ENCODE measurements at places on chromosomes 11 and 22.

GRCh38 chr11:64124147-64124546, 41.8 kb downstream of the MACROD1 start:
- no peak for DNase-seq

DNA sequence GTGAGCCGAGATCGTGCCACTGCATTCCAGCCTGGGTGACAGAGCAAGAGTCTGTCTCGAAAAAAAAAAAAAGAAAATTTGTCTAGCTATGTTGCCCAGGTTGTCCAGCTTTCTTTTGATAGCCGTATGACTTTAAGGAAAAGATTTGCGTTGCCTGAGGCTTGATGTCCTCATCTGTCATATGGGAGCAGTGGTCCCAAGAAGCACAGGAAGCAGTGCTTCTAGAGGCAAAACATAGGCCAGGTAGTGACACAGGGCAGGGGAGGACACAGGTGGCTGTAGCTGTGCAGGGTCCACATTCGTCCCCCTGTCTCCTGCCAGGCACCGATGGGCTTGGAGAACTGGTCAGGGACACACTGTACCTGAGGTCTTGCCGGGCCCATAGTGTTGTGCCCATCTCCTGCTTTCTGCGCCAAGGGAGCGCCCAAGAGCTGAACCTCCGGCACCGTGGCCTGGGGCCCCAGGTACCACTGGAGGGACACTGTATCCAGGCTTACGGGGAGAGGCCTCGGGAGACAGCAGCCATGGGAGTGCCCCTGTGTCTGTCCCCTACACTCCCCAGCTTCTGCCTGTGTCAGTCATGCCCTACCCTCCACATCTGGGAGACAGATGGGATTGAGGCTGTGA, 1.4 kb downstream of the LRRC74B start:
- no peak for DNase-seq

DNA sequence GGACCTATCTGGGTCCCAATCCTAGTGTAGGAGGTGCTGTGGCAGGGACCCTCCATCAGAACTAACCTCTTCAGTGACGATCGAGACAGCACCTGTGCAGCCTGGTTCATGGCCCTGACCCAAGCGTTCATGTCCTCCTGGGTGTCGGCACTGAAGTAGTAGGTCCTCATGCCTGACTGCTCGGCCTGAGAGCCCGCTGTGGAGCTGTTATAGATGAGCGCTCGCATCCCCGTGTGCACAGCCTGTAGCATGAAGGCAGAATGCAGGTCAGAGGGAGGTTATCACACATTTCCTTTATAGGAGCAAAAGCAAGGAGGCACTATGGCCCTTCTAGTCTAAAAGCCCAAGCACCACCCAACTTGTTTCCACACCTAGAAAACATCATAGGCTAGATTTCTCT, 103.0 kb downstream of the C11orf58 start:
- DNase-seq: no peak

DNA sequence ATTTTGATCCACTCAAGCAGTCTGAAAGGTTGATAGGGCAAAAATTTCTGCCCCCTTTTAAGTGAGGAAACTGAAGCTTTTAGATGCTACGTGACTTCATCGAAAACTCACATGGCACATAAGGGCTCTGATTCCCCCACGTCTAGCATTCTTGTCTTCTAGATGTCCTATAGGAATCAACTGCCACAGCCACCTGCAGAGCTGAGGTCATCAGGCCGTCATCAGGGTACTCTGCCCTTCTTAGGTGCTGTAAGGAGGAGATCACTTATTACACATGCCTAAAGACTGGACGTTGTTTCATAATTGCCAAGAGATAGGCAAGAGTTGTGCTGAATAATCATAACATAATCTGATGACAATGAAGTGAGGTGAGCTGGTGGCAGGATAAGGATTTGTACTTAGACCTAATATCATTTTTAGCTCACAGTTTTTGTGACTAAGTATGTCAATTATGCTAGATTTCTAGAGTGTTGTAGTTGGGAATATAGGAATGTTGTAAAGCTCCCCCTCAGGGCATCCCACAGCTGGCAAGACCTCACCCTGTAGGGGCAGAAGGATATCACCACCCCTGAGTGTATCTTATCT, 349.4 kb downstream of the METTL15 start:
- no peak for DNase-seq

DNA sequence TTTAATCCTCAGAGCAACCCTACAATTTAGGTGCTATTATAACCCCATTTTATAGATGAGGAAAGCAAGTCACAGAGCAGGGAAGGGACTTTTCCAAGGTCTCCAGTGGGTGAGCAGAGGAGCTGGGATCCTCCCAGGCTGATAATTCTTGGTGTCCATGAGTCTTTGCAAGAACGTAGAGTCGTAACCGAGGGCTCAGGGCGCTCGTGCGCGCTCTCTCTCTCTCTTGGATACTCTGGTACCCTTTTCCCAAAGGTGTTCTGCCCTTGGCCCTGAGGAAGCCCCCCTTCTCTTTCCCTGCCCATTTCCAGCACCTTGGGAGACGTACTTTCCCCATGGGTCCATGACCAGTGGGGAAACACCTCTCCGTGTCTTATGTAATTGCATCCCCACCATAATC, 5.2 kb upstream of the ZP1 start:
- DNase-seq: no peak

DNA sequence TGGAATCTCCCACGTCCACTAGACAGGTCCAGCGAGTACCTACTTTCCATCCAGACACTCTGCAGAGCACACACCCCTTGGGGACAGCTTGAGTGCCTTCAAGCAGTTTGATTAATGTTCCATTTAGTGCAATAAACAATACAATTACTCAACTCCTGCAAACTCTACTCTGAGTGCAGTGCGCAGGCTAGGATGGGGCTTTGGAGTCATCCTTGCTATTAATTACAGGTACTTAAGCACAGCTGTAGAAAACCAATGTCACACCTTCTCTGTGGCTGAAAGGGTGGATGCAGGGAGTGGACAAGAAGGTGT, 82.6 kb downstream of the MN1 start:
- no peak for DNase-seq

DNA sequence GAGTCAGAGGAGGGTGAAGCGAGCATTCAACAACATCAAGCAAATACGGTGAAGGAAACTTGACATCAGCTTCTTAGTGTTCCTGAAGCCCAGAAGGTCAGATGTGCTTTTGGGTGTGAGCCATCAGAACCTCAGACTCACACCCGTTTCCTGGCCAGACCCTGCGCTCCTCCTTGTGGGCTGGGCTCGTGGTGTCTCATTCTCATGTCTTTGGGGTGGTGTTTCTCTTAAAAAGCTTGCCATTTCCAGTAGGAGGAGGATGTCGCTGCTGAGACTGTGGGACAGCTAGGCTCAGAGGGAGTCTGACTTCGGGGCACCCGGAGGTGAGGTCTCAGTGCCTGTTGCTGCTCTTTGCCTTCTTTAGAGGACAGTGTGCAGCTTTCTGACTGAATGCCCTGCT, 24.2 kb downstream of the PPFIBP2 start:
- DNase-seq: no peak

DNA sequence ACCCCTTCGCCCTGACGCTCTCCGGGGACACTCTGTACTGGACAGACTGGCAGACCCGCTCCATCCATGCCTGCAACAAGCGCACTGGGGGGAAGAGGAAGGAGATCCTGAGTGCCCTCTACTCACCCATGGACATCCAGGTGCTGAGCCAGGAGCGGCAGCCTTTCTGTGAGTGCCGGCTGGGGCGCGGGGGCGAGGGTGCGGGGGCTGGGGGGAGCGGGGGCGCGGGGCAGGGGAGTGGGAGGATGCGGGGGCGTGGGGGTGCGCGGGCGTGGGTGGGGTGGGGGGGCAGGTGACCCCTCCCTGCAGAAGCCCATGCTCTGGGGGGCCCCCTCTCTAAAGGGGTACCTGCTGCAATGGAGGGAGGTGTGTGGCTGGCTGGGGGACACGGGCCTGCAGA, 51.4 kb downstream of the LRP5 start:
- DNase-seq: peak; percentile 24

DNA sequence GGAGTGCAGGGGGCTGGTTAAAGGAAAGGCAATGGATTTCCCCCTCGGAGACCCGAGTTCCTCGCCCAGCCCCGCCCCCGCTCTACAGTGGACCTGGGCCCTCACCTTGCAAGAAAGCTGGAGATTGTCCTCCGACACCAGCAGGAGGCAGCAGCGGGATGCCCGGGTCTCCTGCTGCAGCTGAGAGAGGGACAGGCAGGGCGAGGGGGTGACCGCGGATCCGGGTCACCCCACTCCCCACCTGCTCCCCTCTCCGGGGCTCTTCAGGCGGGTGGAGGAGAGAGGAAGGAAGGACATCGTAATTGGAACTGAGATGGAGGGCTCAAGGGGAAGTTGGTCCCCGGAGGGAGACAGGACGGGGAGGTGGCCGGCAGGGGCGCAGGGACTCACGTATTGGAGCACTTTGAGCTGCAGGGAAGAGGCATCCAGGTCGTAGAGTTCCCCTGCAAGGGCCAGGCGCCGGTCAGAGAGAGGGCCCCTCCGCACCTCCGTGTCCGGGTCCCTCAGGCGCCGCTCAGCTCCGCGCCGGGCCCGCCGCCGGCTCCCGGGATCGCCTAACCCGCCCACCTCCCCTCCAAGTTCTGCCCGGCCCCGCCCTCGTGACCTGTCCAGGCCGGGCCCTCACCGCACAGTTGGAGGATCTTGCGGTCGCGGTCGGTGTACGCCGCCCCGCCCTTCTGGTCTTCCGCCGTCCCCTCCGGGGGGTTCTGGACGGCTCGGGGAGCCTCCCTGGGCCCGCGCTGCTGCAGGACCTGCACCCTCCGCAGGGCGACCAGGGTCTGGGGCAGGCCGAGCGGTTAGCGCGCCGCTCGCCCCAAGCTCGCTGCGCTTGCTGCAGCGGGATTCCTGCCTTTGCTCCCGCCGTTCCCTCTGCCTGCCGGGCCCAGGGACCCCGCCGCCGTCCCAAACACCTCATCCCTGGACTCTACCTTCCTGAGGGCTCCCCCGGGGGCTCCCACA, 84.1 kb downstream of the PDE2A start:
- peak; percentile 81 for DNase-seq

- DNase-seq: peak; percentile 98
Measured at GRCh38 chr11:115504276-115505158, at the start of gene CADM1. CADM1 (minus strand) TSS chr11:115504415.

DNA sequence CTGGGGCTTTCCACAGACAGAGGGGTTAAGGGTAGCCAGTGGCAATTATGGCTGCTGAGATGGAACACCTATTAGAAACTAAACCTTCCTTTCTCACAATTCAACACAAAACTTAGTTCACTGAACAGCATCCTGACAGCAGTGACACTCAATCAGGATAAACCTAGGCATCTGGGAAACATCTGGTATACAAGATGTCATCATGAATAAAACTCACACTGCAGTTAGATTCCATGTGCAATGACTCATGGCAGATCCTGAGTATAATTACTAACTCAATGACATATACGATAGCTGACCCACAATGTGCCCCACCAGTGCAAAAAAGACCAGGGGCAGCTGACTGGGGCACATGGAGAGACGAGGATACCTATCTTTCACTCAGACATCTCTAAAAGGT, 17.7 kb downstream of the RBFOX2 start:
- DNase-seq: no peak

DNA sequence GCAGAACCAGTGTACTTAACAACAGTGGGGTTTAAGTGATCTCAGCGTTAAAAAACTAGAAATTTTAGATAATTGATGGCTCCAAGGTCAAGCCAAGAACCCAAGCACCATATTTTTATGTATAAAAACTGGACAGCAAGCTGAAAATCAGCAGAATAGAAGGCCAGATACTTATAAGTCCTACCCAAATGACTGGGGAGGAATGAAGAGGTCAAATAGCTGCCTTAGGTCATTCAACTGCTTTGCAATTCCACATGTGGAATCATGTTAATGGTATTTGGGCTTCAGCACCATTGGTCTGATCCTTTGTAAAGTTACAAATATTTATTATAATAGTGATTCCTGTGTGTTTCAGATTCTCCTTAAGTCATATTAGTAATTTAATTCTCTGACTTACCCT, 108.4 kb downstream of the FAT3 start:
- no peak for DNase-seq

DNA sequence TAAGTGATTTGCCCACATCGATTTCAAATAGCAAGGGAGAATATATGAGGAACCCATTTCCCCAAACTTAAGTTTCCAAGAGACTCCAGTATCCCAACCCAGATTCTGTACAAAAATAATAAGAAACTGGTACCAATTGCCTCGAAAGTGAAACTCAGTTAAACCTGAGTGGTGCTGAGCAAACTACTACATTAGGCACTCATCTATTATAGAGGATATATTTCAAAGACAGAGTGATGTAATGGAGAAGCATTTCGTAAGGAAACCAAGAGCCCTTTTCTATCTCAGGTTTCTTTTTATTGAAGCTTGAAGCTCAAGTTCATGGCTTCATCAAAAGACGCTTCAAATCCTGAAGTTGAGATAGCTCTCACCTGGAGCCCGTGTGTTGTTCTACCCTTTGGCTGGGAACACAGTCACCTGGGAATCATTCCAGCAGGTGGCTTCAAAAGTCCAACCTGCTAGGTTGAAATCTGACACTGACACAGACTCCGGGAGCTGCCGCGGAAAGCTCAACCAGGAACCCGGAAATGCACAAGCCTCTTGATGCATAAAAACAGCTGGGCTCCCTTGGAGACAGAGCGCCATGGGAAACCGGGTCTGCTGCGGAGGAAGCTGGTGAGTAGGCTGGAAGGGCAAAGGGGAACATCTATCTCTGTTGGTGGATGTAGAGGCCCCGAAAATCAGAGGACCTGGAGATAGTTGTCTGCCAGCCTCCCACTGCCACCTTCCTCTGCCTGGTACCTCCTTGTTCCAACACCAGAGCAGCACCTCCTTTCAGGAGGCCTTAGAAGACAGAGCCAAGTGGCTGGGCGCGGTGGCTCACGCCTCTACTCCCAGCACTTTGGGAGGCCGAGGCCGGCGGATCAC, at the start of gene C11orf52:
Gene C11orf52 (plus strand): TSS at position 524 of the 867 bp plus-strand sequence. CDS start 60 bp downstream, at position 584.
- no peak for DNase-seq

DNA sequence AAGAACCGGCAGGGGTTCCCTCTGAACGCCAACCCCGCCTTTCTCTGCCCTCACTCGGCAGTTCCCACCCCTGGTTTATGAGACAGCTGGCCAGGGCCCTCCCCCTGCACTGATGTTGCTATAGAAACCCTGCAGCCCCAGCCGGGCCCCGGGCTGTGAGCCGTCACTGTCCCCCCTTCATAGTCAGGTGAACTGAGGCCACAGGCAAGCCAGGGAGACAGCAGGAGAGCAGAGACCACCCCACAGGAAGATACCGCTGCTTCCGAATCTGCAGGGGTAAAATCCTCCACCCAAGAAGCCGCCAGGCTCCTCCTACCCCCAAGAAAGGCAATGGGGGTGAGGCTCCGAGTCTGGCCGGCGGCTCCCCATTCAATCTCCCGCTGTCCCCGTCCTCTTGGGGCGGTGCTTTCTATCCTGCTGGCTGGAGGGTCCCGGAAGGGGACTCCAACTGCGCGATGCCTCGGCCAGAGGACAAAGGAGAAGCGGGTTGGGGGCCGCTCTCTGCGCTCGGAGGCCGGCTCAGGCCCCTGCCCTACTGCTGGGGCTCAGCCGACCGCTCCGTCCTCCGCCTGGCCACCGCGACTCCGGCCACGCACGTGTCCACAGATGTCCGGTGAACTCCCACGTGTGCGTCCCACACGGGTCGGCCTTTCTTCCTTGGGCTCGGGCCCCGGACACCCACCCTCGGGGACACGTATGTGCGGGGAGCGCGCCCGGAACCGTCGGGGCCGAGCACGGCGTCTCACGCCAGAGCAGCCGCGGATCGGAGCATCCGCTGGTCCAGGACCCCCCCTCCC, 587 bp downstream of the SLC25A22 start:
- peak; percentile 84 for DNase-seq
